ENCODE measurements at places on chromosomes 11 and 22. TPM values are rescaled to one million over a fixed set of nuclear protein-coding genes. Genes with fewer than 3 reads are reported as not detected.

GRCh38 chr11:131465746-131466145, 95.3 kb downstream of the NTM start:
- no peak for DNase-seq

GRCh38 chr11:123214396-123214795, 19.3 kb upstream of the CLMP start:
- no peak for DNase-seq

- DNase-seq: no peak
Observed at GRCh38 chr11:12696911-12697581, 22.8 kb downstream of the TEAD1 start.

DNA sequence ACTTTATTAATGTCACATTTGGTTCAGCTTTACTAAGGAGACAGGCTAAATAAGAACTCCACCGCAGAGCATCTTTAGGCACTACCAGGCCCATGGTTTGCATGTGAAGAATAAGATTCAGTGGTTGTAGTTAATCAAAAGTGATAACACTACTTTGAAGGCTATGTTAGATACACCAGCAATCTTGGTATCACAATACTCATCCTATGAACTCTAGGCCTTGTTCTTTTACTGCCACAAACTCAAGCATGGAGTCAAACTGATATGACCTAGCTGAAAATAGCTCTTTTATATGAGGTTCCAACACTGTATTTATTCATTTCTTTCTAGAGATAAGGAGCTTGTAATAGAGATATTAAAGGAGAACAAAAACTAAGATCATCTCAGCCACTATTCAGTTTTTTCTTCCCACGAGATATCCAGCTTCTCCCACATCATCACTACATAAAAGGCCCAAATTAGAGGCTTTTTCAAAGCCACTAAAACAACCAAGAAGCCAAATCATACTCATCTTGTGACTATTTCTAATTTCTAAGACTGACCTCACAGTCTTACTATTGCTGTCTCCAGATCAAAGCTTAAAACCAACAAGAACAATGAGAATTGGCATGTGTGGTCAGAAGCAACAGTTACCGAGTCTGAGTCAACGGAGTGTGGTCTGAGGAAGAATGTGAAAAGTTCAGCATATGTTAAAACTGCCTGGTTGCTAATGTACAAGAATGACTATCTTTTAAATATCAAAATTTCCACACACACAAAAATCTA, 25.1 kb upstream of the GUCY1A2 start:
- no peak for DNase-seq

- peak; percentile 9 for DNase-seq
Observed at GRCh38 chr11:128840137-128840536, 27.0 kb downstream of the KCNJ1 start.

DNA sequence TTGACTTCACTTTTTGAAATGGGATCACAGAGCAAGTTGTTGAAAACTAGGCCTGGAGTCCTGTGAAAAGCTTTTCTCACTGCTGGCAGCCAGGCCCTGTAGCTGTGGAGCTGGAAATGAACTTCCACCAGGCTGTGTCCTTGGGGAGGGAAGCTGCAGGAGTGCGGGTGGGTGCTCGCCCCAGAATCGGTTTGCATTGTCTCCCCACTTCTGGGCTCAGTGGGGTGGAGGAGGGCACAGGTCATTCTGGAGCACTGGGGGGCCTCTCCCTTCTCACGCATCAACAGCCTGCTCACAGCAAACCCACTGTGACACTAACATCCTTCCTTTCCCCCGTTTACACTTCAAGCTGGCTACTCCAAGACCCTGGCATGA, 15.2 kb downstream of the GLB1L2 start:
- no peak for DNase-seq

Gene TNRC6B
- 142 TPM for total RNA-seq

Gene OR51F1
- not detected for total RNA-seq

Gene ARHGAP20
- total RNA-seq: not detected

Gene TIGD3
- 1.9 TPM for total RNA-seq
